ENCODE measurements at places on chromosomes 3 and 15. TPM values are rescaled to one million over a fixed set of nuclear protein-coding genes. Genes with fewer than 3 reads are reported as not detected.

GRCh38 chr3:125146626-125147490, 65.7 kb downstream of the SLC12A8 start:
- no peak overlapping the region for H3K27ac ChIP-seq
- DNase-seq: no peak
- H3K36me3 ChIP-seq: no peaks in the 10 kb centered on the region
- H3K27me3 ChIP-seq: no peaks in the 10 kb centered on the region
- H3K4me3 ChIP-seq: no peak overlapping the region

GRCh38 chr3:13122081-13123012, 49.1 kb upstream of the IQSEC1 start:
- no peak overlapping the region for H3K27ac ChIP-seq
- H3K4me3 ChIP-seq: no peak overlapping the region
- H3K27me3 ChIP-seq: no peaks in the 10 kb centered on the region
- H3K4me1 ChIP-seq: no peaks in the 10 kb centered on the region

DNA sequence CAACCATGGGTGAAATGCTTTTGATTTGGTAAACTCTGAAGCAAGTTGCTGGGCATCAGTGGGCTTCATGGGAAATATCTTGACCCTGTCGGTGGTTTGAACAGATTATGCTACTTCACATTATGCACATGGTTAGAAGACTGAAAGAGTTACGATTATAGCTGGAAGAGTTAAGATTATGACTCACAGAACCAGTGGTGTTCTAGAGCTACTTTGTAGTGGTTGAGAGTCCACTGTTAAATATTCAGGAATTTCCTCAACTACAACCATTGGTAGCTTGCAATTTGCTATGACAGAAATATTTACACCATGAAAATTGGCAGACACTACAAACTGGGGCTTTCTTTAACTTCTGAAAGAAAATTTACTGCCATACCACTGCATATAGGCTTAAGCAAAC, 99.3 kb downstream of the GADL1 start:
- no peak overlapping the region for H3K4me3 ChIP-seq
- H3K27ac ChIP-seq: no peak overlapping the region
- H3K27me3 ChIP-seq: no peaks in the 10 kb centered on the region
- no peaks in the 10 kb centered on the region for H3K36me3 ChIP-seq
- no peaks in the 10 kb centered on the region for H3K4me1 ChIP-seq

- no peaks in the 10 kb centered on the region for H3K27me3 ChIP-seq
- no peak for DNase-seq
- H3K27ac ChIP-seq: no peak overlapping the region
- no peak overlapping the region for H3K4me3 ChIP-seq
- H3K4me1 ChIP-seq: no peaks in the 10 kb centered on the region
Observed at GRCh38 chr3:157059661-157060060, 100.3 kb downstream of the CCNL1 start.

DNA sequence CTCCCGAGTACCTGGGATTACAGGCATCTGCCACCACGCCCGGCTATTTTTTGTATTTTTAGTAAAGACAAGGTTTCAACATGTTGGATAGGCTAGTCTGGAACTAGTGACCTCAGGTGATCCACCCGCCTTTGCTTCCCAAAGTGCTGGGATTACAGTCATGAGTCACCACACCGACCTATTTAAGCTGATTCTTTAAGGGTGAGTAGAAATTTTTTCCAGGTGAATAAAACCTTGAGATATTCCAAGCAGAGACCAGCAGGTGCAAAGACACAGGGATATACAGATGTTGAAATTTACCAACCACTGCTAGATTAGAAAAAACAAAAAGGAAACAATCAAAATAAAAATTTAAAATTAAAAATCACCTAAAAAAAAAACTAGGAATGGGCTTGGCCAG, 74.4 kb upstream of the CHRNB4 start:
- H3K27ac ChIP-seq: no peak overlapping the region
- no peak overlapping the region for H3K4me3 ChIP-seq
- DNase-seq: peak; percentile 36
- no peaks in the 10 kb centered on the region for H3K36me3 ChIP-seq
- no peaks in the 10 kb centered on the region for H3K27me3 ChIP-seq
- no peaks in the 10 kb centered on the region for H3K4me1 ChIP-seq

The CCR2 gene
- not detected for total RNA-seq

Measured in PC-9 (cell line).